ENCODE measurements at places on chromosomes 1 and 21. TPM values are rescaled to one million over a fixed set of nuclear protein-coding genes. Genes with fewer than 3 reads are reported as not detected.

DNA sequence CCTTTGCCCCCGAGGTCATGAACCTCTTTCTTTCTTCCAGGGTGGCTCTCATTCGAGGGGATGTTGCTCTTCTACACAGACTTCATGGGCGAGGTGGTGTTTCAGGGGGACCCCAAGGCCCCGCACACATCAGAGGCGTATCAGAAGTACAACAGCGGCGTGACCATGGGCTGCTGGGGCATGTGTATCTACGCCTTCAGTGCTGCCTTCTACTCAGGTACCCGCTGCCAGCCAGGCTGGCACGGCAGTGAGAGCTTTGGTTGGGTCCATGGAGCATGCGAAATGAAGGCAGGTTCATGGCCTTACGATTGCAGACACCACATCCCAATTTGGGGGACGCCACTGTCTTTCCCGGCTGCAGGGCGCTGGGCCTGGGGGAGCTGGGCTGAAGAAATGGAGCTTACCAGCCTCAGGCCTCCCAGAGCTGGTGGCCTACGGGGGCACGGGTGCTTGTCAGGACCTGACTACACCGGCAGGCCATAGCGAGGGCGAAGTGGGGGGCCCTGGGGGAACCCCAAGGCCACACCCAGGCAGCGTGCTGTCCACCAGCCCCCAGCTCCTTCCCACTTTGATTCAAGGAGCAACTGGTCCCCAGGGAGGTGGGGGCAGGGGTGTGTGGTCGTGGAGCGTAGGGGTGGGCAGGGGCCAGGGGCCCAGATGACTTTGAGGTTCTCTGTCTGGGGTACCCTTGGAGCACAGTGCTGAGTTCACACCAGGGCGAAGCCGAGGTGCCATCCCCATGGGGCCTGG is 20.0 kb downstream of the SLC45A1 start:
- no peak for DNase-seq

DNA sequence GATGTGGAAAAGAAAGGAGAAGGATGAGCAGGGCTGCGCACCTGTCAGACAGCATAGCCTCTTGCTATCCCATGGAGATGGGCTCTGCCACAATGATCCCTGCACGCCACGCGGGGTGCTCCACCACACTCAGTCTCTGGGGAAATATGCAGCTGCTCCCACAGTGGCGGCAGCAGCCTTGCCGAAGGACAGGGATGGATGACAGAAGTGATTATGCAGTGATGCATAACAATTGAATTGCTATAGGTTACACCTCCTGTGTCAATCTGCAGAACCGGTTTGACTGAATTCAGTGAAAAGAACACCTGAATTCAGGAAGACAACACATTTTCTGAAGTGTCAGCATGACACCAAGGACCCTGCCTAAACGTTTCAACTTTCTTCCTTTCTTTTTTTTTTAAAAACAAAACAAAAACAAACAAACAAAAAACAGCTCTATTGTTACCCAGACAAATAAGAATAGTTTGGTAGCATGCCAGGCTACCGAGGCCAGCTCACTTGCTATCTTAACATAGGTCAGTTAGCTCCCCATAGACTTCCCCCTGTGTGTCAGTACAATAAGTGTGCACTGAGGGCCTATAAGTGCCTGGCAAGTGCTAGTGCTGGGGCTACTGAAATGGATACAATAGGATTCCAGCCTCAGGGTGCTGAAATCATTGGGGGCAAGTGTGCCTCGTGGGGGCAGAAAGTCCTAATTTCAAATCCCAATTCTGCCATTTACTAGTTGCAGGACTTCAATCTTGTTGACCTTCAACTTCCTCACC is 127.6 kb upstream of the LMO4 start:
- DNase-seq = no peak

DNA sequence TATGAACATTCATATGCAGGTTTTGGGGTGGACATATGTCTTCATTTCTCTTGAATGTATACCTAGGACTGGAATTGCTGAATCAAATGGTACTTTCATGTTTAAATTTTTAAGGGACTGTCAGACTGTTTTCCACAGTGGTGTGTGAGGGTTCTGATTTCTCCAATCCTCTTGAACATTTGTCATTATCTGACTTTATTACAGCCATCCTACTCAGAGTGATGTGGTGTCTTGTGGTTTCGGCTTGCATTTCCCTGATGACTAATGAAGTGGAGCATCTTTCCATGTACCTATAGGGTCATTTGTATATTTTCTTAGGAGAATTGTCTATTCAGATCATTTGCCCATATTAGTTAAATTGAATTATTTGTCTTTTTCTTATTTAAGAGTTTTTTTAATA is 35.4 kb upstream of the ZNF281 start:
- no peak for DNase-seq

GRCh38 chr1:188170411-188170810 is 1341.7 kb downstream of the PLA2G4A start:
- no peak for DNase-seq

- no peak for DNase-seq
These were observed 19.4 kb downstream of the SLC26A9 start for GRCh38 chr1:205923651-205924459.

GRCh38 chr1:69290291-69290690 is 277.4 kb upstream of the LRRC7 start:
- no peak for DNase-seq

- no peak for DNase-seq
These were observed 53.3 kb downstream of the TAS1R2 start for GRCh38 chr1:18805925-18806849.

DYNLT5 gene
- 0.80 TPM for total RNA-seq
